Fibroblast of gingiva (primary cell): ENCODE measurements at places on chromosomes 5 and 9.

GRCh38 chr9:91258451-91258850 lies 103.3 kb downstream of the AUH start:
- DNase-seq: no peak

- no peak for DNase-seq
Measured at GRCh38 chr5:168055141-168055683, 236.2 kb upstream of the WWC1 start.

DNA sequence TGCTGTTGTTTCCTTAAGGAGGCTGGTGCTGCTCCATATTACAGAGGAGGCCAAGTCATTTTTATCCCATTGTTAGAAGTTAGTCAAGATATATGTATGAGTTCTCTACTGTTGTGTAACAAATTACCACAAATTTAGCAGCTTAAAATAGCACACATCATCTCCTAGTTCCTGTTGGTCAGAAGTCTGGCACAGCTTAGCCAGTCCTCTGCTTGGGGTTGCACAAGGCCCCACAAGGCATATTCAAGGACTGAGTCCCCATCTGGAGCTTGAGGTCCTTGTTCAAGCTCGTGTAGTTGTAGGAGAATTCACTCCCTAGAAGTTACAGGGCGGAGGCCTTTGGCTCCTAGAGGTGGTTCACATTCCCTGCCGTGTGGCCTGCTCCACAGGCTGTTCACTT lies 14.7 kb downstream of the MTAP start:
- DNase-seq: peak; percentile 92

DNA sequence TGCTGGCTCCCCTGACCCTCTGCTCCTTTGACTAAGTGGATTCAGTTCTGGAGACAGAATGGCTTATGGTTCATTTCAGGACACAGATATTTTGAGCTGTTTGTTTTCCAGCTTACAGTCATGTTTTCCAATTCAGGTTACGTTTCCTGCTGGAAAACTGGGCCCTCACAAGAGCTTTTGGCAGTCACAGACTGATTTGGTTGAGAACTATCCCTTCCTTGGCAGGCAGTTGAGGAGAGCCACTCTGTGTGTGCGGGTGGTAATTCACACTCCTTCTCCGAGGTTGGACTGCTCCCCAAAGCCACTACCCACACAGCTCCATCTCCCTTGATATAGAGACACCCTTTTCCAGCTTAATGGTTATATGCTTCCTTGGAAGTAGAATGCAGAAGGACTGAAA lies 534.5 kb downstream of the TMEM38B start:
- DNase-seq: no peak

- DNase-seq: no peak
Measured at GRCh38 chr5:176732736-176733405, 77.5 kb upstream of the UNC5A start.

DNA sequence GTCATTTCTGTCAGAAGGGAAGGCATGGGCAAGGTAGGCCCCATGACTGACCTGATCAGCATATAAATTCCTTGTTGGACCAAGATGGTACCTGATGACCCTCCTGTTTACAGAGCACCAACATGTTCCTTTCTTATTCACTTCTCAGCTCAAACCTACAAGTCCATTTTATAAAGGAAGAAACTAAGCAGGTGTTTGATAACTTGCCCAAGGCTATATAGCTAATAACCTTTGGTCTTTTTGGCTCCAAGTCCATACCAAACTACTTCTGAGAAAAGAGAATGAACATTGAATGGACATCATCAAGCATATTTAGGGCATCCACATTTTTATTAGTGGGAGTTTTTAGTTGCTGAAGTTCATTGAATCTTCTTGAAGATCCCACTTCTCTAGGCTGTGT lies 125.2 kb downstream of the GALNT10 start:
- no peak for DNase-seq
